WERI-Rb-1 (cell line): ENCODE measurements at places on chromosomes 13 and 19.
A peak's percentile ranks its signal among the peaks of the same experiment; 100 is the strongest.

GRCh38 chr19:30691819-30692166 is 319.6 kb downstream of the ZNF536 start:
- DNase-seq = no peak

- no peak for DNase-seq
These were observed 893.8 kb upstream of the SLC10A2 start for GRCh38 chr13:103960001-103960400.

DNA sequence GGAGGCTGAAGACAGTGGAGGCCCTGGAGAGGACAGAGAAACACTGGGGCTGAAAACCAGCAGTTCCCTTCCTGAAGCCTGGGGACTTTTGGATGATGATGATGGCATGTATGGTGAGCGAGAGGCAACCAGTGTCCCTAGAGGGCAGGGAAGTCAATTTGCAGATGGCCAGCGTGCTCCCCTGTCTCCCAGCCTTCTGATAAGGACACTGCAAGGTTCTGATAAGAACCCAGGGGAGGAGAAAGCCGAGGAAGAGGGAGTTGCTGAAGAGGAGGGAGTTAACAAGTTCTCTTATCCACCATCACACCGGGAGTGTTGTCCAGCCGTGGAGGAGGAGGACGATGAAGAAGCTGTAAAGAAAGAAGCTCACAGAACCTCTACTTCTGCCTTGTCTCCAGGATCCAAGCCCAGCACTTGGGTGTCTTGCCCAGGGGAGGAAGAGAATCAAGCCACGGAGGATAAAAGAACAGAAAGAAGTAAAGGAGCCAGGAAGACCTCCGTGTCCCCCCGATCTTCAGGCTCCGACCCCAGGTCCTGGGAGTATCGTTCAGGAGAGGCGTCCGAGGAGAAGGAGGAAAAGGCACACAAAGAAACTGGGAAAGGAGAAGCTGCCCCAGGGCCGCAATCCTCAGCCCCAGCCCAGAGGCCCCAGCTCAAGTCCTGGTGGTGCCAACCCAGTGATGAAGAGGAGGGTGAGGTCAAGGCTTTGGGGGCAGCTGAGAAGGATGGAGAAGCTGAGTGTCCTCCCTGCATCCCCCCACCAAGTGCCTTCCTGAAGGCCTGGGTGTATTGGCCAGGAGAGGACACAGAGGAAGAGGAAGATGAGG is 1.5 kb downstream of the PPP1R15A start:
- DNase-seq = no peak

DNA sequence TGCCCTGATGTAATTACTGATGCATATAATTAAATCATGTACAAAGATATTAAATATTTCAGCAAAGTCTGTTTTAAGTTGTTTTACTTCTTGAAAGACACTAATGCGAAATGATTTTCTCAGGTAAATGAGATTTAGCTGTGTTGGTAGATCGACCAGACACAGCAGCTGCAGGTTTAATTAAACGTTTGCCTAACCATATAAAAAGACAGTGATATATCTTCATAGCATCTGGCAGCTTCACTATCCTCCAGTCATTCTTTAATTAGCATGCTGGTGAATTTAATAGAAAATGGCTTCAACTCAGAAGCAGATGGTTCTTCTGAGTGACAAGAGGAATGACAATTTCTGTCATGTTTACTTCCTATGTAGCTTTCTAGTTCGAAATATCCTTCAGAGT is 69.3 kb downstream of the NHLRC3 start:
- no peak for DNase-seq

- DNase-seq = peak; percentile 94
These were observed 62.0 kb downstream of the GPR12 start for GRCh38 chr13:26698392-26699196.

DNA sequence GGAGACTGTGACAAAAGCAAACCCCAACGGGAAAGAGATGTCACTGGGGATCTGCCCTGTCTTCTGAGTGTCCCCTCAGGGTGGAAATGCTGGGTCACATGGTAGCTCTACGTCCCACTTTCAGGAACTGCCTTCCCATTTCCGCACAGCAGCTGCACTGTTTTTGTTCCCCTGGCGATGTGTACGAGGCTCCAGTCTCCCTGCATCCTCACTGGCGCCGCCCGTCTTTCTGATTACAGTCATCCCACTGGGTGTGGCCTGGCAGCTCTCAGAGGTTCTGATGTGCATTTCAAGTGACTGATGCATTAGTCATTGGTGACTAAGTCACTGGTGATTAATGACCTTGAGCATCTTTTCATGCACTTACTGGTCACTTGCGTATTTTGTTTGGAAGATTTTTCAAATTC is 21.2 kb downstream of the PCID2 start:
- DNase-seq = no peak

GRCh38 chr19:49712397-49712859 is 21.5 kb downstream of the CPT1C start:
- peak; percentile 55 for DNase-seq

DNA sequence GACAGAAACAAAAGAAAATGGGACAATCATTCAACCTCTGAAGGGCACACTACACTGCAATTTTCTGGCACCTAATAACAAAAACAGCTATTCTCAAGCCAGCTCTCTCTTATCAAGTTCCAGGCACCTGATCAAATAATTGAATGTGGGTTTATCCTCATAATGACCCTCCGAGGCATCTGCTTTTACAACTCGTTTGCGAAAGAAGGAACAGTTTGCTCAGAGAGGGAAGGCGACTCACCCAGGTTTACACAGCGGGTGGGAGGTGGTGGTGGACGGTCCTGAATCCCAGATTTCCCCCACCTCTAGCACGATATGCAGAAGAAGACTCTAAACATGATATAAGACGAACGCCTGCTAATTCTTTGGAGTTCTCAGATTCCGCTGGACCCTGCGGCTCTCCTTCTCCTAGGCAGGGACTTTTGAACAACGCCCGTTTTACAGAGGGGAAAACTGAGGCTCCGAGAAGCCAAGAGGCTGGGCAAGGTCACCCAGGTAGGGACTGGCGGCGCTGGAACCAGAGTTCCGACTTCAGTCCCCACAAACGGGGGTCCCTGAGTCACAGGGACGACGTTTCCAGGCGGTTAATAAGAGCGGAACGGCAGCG is 641 bp downstream of the SGTA start:
- no peak for DNase-seq

GRCh38 chr13:110914081-110914330 is 863 bp downstream of the ANKRD10 start:
- DNase-seq = no peak

DNA sequence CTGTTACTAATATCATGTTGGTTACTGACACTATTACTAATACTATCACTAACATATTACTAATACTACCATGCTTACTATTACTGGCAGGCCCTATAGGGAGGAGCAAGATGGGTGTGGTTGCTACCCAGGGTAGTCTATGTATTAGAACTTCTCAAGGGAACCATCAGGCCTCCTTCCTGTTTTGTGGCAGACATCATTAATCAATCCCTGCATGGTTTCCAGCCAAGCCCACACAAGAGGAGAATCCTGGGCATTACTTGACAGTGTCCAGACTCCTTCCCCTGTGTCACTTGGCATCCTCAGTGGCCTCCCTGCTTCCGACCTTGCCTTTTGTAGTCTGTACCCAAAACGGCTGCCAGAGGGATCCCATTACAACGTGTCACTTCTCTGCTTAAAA is 8.9 kb downstream of the HAS1 start:
- no peak for DNase-seq

DNA sequence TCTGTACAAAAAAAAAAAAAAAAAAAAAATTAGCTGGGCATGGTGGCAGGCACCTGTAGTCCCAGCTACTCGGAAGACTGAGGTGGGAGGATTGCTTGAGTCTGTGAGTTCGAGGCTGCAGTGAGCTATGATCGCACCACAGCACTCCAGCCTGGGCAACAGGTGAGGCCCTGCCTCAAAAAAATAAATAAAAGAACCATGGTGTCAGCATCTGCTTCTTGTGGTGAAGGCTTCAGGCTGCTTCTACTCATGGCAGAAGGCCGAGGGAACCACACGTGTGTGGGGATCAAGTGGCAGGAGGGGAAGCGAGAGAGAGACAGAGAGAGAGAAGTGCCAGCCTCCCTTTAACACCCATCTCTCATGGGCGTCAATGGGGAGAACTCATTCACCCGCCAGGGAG is 13.5 kb downstream of the BCL3 start:
- DNase-seq = no peak

DNA sequence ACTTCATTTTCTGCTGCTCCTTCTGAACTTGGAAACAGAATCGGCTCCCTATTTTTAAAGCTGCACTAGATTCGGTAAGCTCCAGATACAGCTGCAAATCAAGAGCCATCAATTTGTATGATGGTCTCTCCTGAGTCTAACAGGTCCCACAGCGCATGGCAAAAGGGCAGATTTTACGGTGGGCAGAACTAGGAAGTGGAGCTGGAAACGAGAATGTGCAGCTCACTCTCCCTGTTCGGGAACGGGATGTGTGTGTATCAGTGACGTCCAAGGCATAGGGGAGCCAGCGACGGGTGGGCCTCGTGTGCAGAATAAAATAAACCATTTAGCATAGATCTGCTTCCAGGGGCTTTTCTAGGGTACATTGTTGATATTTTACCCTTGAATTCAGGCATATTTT is 74.2 kb downstream of the COL4A1 start:
- no peak for DNase-seq

DNA sequence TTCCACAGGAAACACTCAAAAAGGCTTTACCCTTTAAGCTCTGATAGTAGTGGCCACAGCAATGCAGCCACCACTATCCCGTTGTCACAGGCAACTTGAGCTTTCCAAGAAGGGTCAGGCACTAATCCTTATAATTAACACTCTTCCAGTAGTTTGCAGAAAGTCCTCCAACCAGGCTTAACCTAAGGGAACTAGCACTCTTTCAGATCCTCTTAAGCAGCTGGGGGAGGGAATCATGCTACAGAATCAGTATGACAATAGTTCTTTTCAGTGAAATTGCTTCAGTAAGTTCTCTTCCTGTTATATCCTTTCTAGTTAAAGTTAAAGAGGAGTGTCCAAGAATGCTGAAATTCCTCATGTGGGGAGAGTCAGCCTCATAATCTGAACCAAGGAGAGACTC is 82.2 kb downstream of the TNFSF11 start:
- peak; percentile 24 for DNase-seq

- DNase-seq = no peak
These were observed 4.3 kb downstream of the OR7A5 start for GRCh38 chr19:14830702-14831101.

DNA sequence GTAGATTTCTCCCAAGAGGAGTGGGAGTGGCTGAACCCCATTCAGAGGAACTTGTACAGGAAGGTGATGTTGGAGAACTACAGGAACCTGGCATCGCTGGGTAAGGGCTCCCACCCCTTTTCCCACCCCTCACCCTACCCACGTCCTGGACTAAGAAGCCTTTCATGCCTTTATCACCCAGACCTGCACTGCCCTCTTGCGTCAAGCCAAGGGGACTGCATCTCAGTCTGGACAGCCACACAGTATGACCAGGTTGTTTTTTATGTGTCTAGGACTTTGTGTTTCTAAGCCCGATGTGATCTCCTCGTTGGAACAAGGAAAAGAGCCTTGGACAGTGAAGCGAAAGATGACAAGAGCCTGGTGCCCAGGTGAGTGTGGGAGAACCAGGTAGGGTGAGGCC is 8.8 kb downstream of the ZFP28 start:
- DNase-seq = peak; percentile 51

- no peak for DNase-seq
These were observed 1100.7 kb upstream of the MIR17HG start for GRCh38 chr13:90246687-90247345.

- no peak for DNase-seq
These were observed 37.5 kb downstream of the N4BP2L2 start for GRCh38 chr13:32501064-32501463.

GRCh38 chr13:24493356-24493755 is 19.2 kb downstream of the PARP4 start:
- no peak for DNase-seq

DNA sequence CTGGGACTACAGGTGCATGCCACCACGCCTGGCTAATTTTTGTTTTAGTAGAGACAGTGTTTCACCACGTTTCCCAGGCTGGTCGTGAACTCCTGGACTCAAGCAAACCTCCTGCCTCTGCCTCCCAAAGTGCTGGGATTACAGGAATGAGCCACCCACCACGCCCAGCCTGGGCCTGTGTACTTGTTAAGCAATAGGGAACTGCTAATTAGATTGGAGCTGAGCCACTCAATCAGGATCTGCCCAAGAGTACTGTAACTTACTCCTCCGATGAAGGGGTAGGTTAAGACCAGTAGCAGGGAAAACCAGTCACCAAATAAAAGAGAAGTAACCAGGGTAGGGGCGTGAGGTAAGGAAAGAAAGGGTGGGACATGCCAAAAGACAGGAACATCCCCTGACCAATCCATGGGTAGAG is 2.3 kb downstream of the DDX39A start:
- DNase-seq = no peak

DNA sequence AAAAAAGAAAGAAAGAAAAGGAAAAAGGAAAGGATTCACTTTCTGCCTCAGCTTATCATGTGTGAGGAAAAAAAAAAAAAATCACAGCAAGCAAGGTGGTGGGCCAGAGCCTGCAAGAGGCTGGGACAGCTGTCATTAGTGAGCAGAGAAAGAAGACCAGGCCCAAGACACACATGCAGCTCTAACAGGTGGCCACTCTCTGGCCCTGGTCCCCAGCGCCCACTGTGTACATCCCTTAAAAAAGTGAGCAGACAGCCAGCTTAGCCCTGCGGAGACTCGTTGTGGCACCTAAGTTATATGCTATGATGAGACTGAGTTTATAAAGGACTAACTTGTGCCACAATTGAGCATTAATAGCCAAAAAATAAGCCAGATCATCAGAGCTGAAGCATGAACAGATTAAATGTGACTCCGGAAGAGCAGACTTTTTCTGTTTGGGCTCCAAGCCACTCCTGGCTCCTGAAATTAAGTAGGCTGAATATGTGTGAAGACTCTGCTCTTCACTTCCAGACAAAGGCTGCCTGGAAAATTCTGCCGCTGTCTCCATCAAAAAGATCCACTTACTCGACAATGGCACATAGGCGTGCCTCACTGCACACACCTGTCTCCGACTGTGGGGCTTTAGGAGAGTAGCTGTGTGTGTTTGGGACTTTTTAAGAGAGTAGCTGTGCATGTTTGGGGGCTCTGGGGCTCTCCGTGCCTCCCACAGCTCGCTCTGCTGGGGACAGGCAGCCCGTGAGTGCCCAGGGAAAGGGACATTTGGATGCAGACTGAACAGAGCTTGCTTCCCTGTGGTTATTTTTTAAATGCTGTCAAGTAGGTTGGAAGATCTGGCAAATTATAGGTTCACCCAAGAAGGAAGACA is 55.0 kb downstream of the LATS2 start:
- DNase-seq = no peak

DNA sequence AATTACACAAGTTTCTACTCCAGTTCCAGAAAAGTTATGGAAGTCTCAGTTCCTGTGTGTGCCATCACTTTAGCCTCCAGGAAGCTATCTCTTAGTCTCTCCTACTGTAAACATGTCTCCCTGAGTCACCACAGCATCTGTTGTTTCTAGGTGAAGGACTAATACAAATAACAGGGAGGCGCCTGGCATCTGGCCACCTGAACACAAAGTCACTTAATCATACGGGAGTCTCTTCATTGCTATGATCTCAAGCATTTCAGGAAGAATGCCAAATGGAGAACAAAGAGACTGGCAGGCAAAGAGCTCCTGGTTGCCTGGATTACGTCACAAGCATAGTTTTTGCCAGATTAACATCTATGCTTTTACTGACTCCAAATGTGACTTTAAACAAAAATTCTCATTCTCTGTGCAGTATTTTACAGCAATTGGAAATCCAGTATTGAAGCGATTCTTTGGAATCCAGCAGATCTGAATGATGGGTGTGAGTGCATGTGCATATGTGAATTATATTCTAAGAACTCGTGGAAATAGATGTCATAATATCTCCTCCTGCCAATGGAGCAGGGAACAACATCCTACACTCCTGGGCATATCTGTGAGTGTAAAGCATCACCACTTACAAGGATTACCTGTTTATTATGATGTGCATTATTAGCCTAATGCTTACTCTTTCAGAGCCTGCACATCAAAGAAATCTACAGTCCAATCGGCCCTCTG is 572.8 kb downstream of the PCDH9 start:
- DNase-seq = no peak
